Fibroblast of mammary gland (primary cell): ENCODE measurements at places on chromosomes 11 and 22.

GRCh38 chr22:50153056-50153755, 17.3 kb upstream of the PANX2 start:
- no peak for DNase-seq

DNA sequence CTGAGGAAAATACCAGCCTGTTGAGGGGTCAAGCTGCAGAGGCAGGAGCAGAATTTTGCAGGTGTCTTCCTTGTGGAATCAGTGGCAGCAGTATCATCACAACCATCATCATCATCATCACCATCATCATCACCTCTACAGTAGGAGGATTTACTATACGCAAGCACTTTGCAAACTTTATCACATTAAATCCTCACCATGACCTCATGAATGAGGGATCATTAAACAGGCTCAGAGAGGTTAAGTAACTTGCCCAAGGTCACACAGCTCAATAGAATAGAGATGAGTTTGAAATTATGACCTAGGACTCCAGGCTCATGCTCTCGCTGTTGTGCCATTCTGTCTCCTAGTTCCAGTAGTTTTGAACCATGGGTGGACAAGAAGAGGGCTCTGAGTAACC, 25.6 kb downstream of the PTPN5 start:
- no peak for DNase-seq

- DNase-seq, result no peak
These were observed 18.7 kb downstream of the SSH3 start for GRCh38 chr11:67322049-67322448.

GRCh38 chr22:24155627-24156140, 25.6 kb upstream of the SUSD2 start:
- peak; percentile 61 for DNase-seq

DNA sequence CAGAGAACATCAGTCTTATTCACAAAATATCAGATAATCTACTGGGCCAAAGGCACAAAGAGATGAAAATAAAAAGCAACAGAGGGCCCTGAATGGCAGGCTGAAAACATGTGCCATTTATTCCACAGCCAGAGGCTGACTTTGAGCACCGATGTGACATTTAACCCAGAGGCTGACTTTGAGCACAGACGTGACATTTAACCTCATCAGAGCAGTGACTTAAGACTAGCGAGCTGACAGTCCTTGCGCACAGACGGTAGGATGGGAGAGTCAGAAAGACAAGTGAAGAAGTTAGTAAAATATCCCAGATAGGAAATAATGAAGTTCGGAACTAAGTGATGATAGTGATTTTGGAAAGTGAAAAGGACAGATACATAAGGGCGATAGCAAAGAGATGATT, 65.3 kb downstream of the FLI1 start:
- no peak for DNase-seq

- DNase-seq, result no peak
These were observed 27.8 kb upstream of the UBASH3B start for GRCh38 chr11:122627745-122628144.

GRCh38 chr11:28303477-28304191, 195.4 kb downstream of the METTL15 start:
- peak; percentile 8 for DNase-seq

DNA sequence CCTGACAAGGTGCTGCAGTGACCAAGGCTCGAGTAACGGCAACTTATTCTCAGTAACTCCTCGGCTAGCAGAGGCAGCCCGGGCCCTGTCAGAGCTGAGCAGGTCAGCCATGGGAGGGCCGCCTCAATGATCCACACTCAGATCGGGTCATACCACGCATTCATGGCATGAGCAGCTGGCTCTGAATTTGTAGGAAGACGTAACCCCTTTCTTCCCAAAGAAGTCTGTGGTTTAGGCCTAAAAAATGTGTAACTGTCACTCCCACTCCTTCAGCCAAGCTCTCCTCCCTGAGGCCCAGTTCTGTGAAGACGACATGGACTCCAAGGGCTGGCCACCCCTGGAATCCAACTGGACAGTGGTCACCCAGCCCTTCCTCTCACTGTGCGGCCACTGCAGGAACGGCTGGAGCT, 30.0 kb downstream of the PPP2R1B start:
- peak; percentile 78 for DNase-seq

GRCh38 chr11:112831969-112832766, 129.1 kb upstream of the NCAM1 start:
- no peak for DNase-seq

DNA sequence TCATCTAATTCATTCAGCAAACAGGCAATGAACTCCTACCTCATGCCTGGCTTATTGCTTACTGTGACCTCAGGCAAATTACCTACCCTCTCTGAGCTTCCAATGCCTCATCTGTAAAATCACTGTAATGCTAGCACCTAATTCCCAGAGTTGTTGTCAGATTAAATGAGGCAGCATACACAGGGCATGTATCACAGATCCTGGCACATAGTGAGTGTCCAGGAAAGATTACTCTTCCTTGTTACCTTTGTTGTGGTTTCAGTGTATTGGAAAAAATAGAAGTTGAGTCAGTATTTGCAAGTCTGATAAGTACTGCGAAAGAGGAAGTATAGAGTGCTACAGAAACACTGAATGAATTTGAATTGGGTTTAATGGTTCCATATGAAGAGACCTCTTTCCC, 26.4 kb upstream of the LRRC55 start:
- no peak for DNase-seq

GRCh38 chr11:78823588-78823987, 248.9 kb upstream of the NARS2 start:
- no peak for DNase-seq

GRCh38 chr11:95299078-95299679, 68.2 kb upstream of the SESN3 start:
- DNase-seq, result peak; percentile 56

- DNase-seq, result peak; percentile 96
These were observed 161.7 kb downstream of the ATG16L2 start for GRCh38 chr11:72975778-72976521.

- no peak for DNase-seq
These were observed 130.3 kb upstream of the TBCEL start for GRCh38 chr11:120893440-120894201.

GRCh38 chr11:96456111-96456510, 66.3 kb downstream of the JRKL start:
- DNase-seq, result no peak

DNA sequence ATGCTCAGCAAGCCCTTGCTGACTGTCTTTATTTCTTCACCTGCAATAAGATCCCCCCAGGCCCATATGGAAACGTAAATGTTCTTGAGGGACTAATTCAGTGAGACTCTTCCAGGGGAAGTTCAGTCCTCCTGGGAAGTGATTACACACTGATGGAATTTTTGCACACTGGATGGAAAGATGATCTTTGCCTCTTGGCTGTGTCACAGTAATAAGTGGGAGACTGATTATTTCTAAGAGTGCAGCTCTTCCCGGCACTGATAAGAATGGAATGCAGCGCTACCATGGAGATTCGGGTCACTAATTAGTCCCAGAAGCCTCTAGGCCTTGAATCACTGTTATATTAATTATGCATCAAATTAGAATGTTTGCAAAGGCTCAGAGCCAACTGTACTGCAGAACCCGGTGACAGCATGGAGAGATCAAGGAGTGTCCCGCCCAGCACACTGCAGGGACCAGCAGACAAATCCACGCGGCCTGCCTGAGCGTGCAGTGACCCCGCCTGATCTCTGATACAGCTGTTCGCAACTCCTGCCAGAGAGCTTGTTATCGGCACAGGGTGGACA, 178.3 kb downstream of the SNX19 start:
- peak; percentile 91 for DNase-seq

DNA sequence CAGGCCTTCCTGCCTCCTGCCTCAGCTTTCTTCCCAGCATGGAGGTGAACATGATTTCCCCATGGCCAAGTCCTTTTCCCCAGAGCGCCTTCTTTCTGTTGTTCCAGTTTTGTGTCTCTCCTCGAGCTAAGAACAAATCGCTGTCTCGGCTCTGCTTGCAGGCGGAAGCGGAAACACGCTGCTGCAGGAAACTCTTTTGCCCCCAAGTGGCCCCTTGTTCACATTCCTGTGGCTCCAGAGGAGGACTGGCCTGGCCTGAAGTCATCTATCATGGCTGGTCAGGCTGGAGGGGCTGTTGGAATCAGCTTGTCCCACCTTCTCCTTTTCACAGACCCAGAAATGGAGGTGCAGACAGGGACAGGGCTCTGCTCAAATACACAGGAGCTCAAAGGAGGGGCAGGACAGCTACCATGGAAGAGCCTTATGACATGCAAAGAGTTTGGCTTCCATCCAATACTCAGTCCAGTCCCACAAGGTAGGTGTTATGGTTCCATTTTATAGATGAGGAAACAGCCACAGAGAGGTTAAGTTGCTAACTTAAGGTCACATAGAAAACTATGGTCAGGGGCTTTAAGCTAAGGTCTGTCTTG, 182.2 kb upstream of the SYT13 start:
- peak; percentile 33 for DNase-seq

- DNase-seq, result no peak
These were observed 17.0 kb downstream of the C11orf96 start for GRCh38 chr11:43959321-43959995.

DNA sequence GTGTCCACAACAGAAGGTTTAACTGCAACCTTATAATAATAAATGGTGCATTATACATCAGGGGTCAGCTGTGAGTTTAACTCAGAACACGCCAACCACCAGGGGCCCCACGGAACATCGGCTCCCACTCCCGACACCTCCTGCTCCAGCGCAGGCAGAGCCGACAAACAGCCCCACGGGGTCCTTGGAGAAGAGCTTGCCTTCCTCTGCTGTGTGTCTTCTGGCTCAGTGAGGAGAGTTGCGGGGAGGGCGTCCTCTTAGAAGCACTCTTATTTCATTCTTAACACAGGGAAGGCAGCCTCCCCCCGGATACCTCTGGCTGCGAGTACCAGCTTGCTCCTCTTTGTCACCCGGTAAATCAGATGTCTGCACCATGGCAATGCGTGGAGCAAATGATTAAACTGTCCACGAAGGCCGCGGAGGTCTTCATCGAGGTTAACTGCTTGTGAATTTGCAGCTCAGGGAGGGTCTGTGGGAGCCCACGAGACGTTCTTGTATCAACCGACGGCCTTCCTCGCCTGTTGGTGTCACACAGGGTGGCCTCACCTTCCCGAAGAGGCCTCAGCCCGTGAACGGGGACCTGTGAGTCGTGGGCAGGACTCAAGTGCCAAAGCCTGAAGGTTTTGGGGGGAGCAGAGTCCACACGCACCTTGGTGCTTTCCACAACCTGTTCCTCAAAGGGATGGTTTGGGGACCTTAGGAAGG, 464.0 kb downstream of the BRD1 start:
- no peak for DNase-seq

DNA sequence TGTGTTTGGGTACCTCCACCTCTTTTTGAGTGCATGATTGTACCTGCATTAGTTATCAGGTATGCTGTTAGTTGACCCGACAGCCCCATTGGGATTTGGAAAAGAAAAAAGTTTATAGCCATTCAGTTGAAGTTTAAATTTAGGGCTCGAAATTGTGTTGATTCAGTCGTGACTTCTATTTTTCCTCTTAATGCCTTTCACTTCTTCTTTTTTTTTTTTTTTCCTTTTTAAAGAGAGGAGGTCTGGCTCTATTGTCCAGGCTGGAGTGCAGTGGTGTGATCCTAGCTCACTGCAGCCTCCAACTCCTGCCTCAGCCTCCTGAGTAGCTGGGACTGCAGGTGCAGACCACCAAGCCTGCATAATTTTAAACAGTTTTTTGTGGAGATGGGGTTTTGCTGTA, 2.3 kb downstream of the STT3A start:
- no peak for DNase-seq

DNA sequence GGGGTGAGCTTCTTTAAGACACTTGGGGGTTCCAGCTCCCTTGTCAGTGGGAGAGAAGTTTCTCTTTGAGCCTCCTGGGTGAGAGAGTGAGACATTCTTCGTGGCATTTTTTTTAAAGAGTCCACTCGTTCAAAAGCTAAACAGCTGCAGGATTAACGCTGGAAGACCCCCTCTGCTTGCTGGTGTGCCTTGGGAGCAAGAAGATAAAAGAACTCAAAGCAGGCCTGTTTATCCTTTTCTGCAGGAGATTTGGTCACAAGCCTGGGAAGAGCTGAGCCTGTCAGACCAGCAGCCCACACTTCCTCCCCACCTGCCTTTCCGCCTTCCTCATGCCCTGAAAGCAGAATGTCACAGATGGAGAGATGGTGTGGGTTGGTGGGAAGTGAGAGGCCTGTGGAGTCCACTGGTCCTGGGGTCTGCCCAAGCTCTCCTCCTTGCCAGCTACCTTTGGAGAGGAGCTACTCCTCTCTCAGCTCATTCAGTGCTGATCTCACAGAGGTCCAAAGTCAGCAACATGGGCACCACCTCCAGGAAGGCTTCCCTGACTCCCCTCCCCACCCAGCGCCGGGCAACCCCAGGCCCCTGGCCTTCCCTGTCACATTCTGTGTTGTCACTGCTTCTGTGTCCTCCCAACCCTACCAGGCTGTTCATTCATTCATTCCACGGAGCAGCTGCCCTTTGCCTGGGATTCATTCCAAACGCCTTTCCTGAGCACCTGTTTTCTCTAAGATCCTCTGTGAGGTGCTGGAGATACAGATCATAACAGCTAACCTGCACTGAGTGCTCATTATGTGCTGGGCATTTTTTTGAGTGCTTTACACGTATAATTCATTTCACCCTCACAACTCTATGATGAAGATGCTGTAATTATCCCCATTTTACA, 6.7 kb downstream of the GDPD5 start:
- no peak for DNase-seq

- no peak for DNase-seq
These were observed 192.6 kb downstream of the DSCAML1 start for GRCh38 chr11:117604336-117604995.

GRCh38 chr11:120212259-120212878, 1.5 kb downstream of the OAF start:
- no peak for DNase-seq

DNA sequence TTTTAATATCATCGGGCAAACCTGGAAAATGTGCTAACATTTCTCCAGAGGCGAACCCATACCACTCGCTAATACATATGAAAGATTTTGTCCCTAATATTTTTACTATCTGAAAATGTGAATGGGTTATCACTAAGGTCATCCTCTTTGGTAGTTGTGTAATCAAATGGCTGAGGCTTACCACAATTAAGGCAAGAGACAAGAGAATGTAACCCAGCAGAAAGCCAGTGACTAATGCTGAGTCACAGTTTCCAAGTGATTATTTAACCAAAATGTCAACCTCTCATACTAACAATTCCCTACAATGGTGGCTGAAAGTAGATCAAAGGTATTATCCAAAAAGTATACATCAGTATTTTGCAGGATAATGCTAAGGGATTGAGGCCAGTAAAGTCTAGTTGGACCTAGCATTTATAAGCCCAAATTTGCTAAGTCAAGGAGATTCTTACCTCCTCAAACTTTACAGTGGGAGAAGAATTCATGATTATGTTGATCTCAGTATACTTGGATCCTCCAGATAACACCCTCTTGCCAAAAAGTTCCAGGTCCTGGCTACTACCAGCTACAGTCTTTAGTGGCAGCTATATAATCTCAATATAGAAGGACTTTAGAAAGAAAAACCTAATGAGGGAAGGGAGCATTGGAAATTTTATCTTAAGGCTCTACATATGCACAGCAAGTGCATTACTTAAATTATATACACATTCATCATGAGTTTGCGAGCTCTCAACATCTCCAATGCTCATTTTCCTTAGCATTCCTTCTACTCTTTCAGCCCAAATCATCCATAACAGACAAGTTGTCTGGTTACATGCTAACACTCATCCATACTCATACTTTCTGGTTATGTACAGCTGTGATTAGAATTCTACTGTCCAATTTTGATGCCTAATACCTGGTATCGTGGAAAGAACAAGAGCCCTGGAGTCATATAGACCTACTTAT, 25.4 kb downstream of the SIK3 start:
- peak; percentile 96 for DNase-seq

- DNase-seq, result no peak
These were observed 36.1 kb upstream of the TSPAN18 start for GRCh38 chr11:44690651-44691050.

GRCh38 chr11:60878245-60879101, 11.1 kb downstream of the ZP1 start:
- no peak for DNase-seq
